ENCODE measurements at places on chromosomes 1 and 21.

- DNase-seq: peak; percentile 49
These were observed 921 bp upstream of the MIB2 start for GRCh38 chr1:1614204-1614953.

DNA sequence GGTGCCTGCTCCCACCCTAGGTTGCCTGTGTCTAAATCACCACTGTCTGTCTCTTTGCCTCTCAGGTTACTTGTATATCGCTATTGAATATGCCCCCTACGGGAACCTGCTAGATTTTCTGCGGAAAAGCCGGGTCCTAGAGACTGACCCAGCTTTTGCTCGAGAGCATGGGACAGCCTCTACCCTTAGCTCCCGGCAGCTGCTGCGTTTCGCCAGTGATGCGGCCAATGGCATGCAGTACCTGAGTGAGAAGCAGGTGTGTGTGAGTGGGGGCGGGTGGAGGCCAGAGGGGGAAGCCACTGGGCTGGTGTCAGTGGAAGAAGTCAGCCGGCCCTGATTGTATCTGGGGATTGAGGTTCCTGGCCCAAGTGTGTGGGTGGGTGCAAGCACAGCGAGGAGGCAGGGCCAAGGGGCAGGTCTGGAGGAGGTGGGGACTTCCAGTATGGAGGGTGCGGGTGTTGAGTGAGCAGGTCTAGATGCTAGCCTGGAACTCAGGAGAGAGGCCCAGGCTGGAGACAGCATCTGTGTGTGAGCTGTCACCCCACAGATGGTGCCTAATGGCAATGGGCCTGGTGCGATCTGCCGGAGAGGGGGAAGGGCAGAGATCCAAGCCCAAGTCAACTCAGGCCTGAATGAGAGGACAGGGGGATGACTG lies 17.2 kb downstream of the TIE1 start:
- DNase-seq: no peak

GRCh38 chr1:30929135-30929889 lies 20.8 kb upstream of the SDC3 start:
- DNase-seq: peak; percentile 57

DNA sequence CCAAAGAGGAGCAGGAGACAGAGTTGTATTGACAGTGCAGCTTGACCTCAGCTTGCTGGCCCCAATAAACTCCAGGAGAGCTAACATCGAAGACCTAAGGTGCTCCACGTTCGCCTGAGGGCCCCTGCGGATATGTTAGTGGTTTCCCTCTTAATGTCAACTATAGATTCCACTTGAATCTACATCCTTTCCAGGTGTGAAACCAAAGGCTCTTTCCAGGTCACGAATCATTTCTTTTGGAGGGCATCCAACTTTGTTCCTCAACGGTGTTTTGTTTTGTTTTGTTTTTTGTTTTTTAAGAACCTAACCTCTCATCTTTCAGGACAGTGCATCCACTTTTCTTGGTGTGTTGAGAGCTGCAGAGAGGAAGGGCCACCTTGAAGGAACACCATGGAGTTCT lies 267.6 kb upstream of the SGIP1 start:
- DNase-seq: no peak

DNA sequence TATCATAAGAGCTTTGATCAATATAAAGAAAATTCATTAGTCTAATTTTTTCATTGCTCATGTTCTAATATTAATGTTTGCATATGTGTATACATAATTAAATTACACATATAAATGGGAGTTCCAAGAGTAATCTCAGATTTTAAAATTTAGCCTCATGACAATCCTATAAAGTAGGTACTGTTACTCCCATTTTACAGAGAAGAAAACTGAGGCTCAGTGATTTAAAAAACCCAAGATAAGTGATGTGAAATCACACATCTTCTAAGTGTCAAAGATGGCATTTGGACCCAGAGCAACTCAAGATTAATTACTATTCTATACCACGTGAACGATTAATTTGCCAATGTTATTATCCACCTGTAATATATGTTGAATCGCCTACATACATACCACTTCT lies 122.3 kb downstream of the TM2D1 start:
- no peak for DNase-seq

GRCh38 chr1:46440478-46440877 lies 46.4 kb downstream of the FAAH start:
- DNase-seq: no peak

Measured in EL (cell line).